ENCODE measurements at places on chromosomes 4 and X.

GRCh38 chr4:60657807-60658206 is 542.3 kb upstream of the ADGRL3 start:
- DNase-seq: peak; percentile 4

- no peak for DNase-seq
Observed at GRCh38 chr4:34861666-34862065, 1382.6 kb downstream of the ARAP2 start.

DNA sequence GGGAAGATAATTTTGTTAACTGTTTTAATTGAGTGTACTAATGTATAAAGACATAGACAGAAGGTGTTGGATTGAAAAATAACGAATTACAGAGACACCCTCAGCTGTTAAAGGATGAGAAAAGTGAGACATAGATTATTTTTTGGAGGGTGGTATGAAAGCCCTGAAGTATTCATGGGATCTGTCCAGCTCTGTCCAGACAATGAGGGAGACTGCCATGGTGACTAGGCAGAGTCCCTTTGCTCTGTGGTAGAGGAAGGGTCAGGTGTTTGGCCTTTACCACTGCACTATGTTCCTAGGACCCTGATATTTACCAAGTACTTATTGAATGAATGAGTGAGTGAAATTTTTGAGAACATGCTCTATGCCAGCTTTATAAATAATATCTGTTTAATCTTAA is 11.4 kb downstream of the FGF2 start:
- no peak for DNase-seq

- peak; percentile 39 for DNase-seq
Observed at GRCh38 chr4:154982187-154983047, 201.3 kb downstream of the RBM46 start.

- no peak for DNase-seq
Observed at GRCh38 chr4:118279920-118280432, 72.8 kb downstream of the PRSS12 start.
